Kidney glomerular epithelial cell (primary cell): ENCODE measurements at places on chromosomes 13 and 19.
A peak's percentile ranks its signal among the peaks of the same experiment; 100 is the strongest.

- no peak for DNase-seq
Observed at GRCh38 chr19:16022251-16022650, 54.0 kb upstream of the TPM4 start.

DNA sequence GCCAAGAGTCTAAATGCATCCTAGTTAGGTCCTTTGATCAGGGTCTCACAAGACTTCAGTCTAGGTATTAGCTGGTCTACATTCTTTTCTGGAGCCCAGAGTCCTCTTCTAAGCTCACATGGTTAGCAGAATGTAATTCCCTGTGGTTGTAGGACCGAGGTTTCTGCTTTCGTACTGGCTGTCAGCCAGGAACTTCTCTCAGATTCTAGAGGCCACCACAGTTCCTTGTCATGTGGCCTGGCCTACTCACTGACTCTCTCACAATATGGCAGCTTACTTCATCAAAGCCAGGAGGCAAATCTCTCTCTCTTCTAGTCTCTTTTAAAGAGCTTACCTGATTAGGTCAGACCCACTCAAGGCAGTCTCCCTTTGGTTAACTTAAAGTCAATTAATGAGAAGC lies 82.9 kb downstream of the POU4F1 start:
- DNase-seq = no peak

DNA sequence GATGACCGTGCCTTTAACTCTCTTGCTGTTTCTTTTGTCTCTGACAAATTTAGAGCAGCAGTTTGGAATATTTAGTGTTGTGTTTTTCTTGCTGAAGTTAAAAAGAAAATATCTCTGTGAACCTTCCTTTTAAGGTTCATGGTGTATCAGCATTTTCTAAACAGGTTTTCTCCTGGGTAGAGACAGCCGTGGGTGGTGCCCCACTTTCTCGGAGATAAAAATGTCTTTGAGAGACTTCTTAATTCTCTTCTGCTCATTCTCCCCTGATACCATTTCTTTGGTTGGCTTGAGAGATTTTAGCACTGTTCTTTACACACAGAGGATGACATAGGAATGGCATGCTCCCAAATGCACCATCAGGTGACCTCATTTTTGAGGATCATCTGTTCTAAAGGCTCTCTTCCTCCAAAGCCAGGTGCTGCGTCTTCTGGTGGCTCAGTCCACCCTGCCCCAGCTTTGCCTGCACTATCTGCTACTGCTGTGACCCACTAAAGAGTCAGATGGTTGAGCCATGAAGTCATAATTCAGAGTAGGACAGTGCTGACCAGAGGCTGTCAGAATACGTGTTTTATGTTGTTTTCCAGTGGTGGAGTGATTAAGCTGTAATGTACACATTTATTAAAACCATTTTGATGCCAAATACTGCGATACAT lies 90.3 kb upstream of the SLC10A2 start:
- no peak for DNase-seq

GRCh38 chr13:72255908-72256307 lies 388.9 kb upstream of the DACH1 start:
- DNase-seq = peak; percentile 42

DNA sequence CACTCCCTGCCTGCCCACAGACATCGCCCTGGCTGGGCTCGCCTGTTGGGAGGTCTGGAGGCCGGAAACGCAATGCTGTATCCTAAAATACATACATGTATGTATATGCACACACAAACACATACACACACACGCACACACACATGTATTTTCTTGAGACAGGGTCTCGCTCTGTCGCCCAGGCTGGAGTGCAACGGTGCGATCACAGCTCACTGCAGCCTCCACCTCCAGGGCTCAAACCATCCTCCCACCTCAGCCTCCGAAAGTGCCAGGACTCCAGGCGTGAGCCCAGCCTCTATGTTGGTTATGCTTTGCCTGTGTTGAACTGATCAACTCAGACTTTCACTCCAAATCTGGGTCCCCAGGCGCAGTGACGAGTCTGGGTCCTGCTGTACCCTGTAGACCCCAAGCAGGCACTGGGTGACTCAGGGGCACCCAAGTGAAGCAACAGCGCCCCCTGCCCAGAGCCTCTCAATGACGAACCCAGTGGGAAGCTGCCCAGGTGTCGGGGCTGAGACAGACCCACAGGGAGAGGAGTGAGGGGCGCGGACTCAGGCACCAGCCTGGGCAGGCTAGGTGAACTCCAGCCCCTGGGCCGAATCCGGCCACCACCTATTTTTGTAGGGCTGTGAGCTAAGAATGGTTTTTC lies 27.4 kb upstream of the CACTIN start:
- DNase-seq = no peak

- DNase-seq = no peak
Observed at GRCh38 chr19:48398375-48399235, 5.1 kb downstream of the GRIN2D start.

GRCh38 chr19:39372047-39372802 lies 18.7 kb downstream of the PAF1 start:
- DNase-seq = no peak

DNA sequence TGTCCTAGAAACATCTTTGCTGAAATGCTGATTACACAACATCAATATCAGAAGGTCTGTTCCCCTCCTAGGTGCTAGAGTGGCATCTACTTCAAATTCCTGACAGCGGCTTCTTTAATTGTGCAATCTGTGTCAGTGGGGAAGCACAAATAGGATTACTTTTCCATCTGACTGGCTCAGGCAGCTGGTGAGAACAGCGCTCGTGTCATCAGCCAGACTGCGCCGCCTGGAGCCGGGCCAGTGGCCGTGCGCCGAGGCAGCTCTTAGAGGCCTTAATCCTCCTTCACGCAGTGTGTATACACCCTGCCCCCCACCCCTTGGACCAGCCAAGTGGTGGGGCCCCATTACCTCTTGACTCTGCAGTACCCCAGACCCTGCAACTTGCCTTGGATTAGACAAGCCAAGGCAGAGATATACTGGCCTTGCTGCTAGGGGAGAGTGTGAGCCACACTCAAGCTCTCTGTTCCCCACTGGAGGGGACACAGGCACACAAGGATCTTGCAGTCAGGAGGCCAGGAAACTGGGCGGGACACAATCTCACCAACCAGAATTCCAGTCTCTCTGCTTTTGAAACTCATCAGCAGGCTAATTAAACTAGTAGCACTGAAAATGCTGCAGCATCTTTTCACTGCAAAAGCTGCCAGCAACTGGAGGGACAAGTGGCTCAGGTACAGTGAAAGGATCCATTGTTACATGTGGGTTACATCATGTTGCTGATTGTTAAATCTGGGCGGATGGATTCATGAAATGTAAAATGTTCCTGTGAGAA lies 48.9 kb upstream of the EPHX3 start:
- peak; percentile 72 for DNase-seq

GRCh38 chr19:16136185-16136999 lies 7.1 kb upstream of the HSH2D start:
- DNase-seq = no peak

DNA sequence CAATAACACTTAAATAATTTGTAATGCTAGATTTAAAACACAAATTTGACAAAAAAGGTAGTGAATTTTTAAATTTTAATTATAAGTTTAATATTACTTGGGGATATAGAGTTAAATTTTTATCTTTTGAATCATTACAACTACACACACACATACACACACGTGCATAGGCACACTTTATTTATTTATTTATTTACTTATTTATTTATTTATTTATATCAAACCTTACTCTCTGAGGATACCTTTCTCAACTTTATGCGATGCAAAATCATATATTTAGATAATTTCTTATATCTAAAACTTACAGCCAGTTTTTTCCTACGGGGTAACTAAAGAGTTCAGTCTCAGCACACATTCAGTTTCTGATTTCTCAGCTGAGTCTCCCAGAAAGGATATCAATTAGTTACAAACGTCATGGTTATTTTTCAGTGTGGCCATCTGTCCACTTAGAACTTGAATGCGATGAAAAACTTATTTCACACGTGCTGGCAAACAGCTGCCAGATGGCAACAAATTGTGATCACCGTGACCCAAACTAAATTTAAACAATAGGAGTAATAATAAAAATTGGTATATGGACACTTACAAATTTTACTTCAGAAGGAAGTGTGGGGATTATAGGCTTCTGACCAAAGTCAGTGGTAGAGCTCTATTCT lies 683.1 kb upstream of the PRR20A start:
- DNase-seq = no peak

GRCh38 chr13:44159633-44160279 lies 213.9 kb upstream of the SERP2 start:
- DNase-seq = no peak

GRCh38 chr13:73701160-73701559 lies 433.0 kb downstream of the KLF12 start:
- no peak for DNase-seq

- no peak for DNase-seq
Observed at GRCh38 chr13:33496336-33496735, 210.8 kb upstream of the STARD13 start.

GRCh38 chr13:72653506-72653905 lies 73.9 kb downstream of the MZT1 start:
- DNase-seq = no peak

- DNase-seq = peak; percentile 14
Observed at GRCh38 chr13:25732111-25732865, 319.5 kb downstream of the SHISA2 start.

DNA sequence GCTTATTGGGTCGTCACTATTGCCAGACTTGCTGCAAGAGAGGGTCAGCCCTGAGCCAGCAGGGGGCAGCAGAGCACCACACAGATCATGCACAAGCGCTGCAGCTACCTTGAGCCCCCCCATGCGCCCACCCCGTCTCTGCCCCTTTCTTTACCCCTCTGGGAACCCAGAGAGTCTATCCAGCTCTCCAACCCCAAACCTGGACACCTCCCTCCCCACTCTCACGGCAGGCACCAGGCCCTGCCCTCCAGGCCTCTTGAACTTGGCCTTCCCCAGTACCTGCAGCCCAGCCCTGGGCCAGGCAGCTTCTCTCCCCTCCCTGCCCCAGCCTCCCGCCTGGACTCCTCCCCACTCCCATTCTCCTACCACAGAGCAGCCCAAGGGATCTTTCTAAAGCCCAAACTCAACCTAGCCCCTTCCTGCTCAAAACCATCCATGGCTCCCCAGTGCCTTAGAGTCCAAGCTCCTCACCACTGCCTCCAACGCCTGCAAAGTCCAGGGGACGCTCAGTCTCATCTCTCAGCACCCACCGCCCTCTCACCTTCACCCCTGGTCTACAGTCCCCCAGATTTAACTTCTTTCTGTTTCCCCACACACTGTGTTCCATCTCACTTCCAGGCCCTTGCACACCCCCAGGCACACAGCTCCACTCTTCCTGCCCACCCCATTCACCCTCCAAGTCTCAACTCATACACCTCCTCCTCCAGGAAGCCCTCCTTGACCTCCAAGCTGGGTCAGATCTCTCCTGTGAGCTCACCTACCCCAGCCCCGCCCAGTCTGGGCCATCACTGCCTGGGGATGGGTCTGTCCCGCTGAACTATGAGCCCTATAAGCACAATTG lies 9.4 kb upstream of the CEACAM16 start:
- peak; percentile 32 for DNase-seq

GRCh38 chr19:13022111-13022858 lies 27.0 kb downstream of the NFIX start:
- DNase-seq = no peak

DNA sequence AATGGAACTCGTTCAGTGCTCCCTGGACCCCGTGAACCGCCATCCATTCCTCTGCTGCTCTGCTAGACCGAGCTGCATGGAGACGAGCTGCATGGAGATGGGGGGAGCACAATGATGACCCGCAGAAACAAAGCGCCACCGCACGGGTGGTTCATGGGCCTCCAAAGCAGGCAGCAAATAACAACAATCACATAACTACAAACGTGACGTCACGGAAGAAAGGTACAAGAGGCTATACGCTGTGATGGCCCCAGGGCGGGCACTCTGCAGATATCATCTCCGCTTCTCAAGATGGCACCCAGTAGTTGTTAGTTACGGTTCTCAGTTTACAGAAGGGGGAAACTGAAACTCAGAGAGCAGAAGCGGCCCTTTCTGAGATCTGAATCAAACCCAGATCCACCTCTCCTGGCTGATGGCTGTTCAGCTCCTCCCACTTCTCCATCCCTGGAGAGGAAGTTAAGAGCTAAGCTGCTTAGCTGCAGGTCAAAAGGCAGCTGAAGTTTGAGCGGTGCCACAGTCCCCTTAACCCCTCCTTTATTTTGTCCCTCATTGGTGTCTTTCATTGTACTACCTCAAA lies 1.7 kb downstream of the ATP13A1 start:
- no peak for DNase-seq

GRCh38 chr19:18848878-18849661 lies 17.3 kb downstream of the UPF1 start:
- no peak for DNase-seq

DNA sequence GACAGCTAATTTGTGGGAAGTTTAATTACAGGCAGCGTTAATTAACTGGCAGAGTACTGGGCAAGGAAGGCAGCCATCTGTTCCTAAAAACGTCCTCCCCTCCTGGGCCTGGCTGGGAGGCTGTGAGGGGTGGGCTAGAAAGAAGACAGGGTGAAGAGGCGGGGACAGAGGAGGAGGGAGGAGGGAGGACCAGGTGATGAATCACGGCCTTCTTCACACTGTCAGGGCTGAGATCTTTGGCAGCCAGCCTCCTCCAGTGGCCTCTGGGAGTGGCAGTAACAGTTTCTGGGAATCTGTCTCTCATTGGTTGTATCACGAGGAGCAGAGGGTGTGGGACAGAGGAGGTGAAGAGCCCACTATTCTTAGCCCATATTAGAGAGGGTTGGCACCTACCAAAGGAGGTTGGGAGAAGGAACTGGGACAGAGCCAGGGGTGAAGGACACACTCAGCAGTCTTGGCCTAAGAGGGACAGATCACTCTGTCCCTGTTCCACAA lies 9.6 kb upstream of the ZNRF4 start:
- no peak for DNase-seq

DNA sequence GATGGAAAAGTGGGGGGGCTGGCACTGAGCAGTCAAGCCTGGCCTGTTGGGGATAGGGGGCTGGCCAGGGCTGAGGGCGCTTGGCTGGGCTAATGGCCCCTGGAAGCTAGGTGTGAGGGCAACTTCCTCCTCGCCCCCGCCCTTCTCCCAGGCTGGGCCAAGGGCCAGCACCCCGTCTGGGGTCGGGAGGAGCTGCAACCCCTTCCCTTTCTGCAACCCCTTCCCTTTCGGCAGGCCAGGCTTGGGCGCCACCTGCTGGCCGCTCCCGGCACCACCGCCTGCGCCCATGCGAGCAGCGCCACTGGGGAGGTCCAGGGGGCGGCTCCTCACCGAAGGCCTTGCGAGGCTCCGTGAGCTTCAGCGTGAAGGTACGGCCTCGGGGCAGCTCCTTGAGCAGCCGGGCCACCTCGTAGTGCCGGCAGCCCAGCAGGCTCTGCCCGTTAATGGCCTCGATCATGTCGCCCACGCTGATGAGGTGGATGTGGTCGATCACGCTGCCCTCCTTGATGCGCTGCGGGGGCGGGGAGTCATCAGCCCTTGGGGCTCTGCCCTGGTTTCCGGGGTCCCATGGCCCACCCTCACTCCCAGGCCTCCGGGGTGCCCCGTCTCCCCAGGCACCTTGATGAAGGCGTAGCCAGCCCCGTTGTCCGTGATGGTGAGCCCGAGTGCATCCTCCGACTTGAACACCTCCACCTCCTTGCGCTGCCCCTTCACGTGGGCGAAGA lies 5.0 kb upstream of the PTGER1 start:
- no peak for DNase-seq
